ENCODE measurements at places on chromosomes 16 and 17.

DNA sequence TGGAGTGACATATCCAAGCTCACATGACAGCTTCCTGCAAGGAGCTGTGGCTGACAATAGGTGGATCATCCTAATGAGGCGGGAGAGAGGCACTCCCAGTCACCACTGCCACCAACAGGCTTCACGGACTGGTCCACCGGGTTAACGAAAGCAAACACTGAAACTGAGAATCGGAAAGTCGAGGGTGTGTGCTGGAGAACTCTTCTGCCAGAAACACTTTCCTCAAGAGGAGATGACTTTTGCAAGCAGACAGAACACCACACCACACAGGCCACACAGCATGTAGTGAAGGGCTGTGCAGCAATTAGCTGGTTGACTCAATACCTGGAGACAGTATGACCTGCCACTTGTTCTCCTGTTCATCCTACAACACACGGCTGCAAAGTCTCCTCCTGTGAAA, 53.0 kb upstream of the DNAJA2 start:
- no peak for DNase-seq

GRCh38 chr17:79933863-79934652, 94.8 kb upstream of the CBX4 start:
- no peak for DNase-seq

DNA sequence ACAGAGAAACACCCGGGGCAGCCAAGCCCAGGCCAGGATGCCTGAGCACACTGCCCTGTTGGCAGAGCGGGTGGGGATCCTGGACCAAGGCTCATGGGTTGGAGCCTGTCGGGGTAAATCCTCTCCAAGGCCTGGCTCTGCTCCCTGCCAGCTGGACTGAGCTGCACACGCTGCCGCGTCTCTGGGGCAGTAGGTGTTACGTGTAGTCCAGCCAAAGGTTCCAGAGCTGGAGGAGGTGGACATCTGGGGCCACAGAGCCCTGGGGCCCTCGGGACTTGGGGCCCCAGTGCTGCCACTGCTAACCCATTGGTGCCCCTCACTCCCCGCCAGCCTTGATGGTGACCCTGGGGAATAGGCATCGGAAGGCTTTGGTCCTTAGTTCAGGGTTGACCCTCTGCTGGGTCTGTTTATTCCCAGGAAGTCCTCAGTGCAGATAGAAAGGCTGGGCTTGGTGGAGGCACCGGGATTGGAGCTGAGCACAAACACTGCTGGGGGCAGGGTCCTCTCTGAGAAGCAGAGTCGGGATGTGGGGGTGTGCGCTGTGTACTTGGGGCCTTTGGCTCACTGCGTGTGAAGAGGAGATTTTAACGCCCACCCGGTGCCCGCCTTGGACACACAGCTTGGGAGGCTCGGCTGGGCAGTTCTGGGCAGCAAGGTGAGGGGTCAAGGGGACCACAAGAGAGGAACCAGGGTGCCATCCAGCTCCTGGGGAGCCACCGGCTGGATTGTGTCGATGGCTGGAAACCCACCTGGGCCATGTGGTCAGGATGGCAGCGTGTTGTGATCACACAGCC, 16.3 kb upstream of the CBX4 start:
- DNase-seq = no peak

DNA sequence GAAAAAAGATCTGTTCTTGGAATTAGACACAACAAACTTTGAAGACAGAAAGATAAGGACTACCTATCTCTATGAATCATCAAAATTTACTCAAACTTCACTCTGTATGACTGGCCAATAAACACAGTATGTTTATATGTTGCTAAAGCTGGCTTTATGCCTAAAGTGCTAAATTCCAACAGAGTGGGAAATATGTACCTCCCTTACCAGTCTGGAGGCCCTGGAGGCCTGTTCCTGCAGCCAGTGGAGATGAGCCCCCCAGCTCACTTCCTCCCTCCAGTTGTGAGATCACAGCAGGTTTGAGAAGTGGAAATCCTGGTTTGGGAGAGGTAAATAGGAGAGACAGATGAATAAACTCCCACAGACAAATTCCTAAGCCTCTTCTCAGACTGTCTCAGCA, 9.0 kb downstream of the ZNF23 start:
- DNase-seq = no peak
